CD4-positive, alpha-beta memory T cell (primary cell): ENCODE measurements at places on chromosomes 2 and 18. TPM values are rescaled to one million over a fixed set of nuclear protein-coding genes. Genes with fewer than 3 reads are reported as not detected.

Gene GMCL1
- total RNA-seq: 31.8 TPM

Gene PKDCC
- total RNA-seq: not detected

Gene CDH2
- total RNA-seq: not detected

Gene HOXD13
- not detected for total RNA-seq

Gene RIT2
- total RNA-seq: not detected

Gene SRD5A2
- not detected for total RNA-seq

Gene POTEC
- not detected for total RNA-seq

Gene SLC40A1
- 30.0 TPM for total RNA-seq

Gene AMER3
- not detected for total RNA-seq

Gene CXCR1
- total RNA-seq: not detected

Gene TEX44
- not detected for total RNA-seq

Gene STARD6
- not detected for total RNA-seq

Gene KCNG2
- not detected for total RNA-seq

Gene ARHGEF33
- total RNA-seq: 0.53 TPM

Gene CCDC74B
- 0.30 TPM for total RNA-seq
